ENCODE measurements at places on chromosomes 7 and 10.

DNA sequence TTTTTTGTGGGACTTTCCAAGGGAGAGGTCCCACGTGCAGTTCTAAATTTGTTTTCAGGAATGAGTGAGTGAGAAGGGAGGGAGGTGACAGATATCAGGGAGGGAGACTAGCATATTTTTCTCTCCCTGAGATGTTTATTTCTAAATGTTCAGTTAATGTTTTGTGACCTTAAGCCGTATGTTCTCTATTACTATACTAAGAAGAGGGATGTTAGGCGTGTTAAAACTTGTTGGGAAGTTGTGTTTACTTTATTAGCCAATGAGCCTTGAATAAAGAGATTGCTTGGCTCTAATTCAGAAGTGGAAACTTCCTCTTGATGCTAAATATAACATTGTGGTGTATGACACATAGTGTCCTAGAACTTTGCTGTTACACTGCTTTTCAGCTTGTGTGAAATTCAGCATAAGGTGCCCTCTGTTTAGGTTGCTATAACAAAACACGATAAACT, 37.3 kb downstream of the DNAH11 start:
- DNase-seq = no peak

DNA sequence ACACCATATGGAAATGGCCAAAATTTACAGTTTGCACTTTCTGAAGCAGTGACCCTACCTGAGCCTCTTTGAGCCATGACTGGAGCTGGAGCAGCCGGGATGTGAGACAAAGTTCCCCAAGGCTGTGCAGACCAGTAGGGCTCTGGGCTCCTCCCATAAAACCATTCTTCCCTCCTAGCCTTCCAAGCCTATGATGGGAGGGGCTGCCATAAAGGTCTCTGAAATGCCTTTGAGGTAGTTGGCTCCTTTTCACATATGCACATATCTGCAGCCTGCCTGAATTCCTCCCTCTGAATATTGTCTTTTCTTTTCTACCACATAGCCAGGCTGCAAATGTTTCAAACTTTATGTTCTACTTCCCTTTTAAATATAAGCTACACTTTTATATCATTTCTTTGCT, 516.6 kb upstream of the POM121L12 start:
- DNase-seq = no peak

DNA sequence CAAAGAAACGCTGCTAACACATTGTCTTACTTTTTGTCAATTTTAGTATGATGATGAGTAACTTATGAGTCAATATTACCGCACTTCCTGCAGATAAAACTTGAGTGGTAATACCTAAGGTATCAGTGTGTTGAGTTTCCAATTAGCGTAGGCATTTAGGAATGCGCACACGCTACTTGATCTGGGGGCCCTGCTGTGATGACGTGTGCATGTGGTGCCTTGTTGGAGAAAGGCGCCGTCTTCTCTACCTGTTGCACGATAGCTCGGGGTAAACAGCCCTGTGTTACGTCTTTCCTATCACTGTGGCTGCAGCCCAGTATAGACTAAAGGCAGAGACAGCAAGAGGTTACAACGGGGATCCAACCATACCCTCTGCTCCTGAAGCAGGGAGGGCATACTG, 476.8 kb upstream of the ADARB2 start:
- no peak for DNase-seq

- DNase-seq = no peak
Measured at GRCh38 chr10:95284807-95285206, 6.0 kb downstream of the PDLIM1 start.

DNA sequence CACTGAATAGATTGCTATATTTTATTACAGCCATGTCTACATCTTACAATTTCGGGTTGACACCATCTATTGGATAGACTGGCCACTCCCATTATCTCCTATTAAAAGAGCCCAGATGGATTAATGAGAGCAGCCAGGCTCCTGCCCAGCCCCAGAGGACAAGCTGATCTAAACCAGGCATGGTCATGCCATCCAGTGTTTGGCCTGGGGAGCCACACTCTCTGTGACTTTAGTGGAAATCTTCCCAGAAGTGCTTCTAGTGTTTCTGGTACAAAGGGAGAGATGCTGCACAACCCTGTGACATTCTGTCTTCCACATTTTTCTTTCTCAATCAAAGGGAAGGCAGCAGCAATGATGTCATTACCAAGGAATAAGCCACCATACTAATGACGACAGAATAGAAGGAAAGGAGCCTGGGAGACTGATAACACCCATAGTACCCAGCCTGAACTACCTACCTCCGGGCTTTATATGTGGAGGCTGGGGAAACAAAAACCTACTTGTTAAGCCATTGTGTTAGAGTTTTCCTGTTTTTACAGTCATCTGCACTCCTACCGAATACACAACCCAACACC, 5.0 kb downstream of the NEBL start:
- DNase-seq = no peak

- DNase-seq = no peak
Measured at GRCh38 chr10:61842755-61843497, 58.6 kb upstream of the ARID5B start.

DNA sequence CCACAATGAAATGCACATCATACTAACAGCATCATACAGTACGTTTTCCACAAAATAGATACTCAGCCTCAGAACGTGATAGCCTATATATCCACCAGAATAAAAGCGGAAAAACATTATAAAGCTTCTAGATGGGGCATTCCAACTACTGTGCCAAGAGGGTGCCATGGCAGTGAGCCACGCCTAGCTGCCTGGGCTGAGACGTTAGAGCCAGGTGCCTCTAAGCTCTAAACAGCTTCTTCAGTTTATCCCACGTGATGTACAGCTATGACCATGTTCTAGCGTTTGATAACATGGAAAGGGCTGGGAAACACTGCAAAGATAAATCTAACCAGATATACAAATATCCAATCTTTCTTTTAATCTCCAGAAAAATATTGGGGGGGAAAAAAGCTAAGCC, 17.8 kb downstream of the USP6NL start:
- DNase-seq = no peak

DNA sequence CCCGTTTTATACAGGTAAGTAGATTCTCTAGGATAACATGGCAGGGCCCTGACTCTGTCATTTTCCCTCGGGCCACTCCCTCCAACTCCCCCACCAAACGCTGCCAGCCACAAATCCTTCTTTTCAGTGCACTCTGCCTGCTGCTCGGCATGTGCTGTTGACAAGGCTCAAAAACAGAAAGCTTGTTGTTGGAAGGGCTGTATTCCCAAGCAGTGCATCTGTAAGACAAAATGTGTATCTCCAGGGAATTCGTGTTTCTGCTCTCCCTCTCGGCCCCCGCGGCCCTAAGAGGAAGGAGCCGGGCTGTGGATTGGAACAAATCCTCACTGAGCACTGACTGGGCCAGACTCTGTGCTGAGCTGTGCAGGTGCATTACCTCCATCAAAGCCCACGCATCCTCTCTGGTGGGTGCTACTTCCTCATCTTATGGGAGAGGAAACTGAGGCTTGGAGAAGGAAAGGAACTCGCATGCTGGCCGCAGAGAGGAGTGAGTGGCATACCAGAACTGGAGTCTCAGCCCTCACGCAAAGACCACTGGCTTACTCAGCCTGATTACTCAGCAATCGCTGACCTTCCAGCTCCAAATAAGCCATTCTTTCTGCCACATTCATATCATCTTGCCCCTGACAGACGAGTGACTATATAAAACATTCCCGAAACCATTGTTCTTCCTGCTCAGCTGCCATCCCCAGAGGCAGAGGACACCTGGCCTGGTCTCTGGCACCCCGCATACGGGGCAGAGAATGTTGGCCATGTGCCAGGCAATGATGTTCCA, 33.5 kb upstream of the ENO4 start:
- DNase-seq = no peak

DNA sequence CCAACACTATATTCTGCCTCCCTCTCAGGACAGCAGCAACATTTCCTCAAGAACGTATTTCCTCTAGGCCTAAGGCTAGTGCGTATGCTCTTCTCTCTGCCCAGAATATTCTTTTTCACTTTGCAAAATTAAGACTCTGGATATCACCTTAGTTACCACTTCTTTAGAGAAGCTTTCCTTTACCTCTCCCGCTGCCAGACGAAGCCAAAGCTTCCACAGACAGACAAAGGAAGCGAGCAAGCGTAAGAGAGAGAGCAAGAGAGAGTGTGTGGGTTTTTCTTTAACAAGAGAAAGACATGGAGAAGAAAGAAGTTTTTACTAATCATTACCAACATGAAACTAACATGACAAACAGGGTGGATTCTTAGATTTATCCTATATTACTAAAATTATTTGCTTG, 64.1 kb downstream of the P4HA1 start:
- no peak for DNase-seq

- no peak for DNase-seq
Measured at GRCh38 chr10:102641402-102641801, 2.9 kb upstream of the TRIM8 start.

DNA sequence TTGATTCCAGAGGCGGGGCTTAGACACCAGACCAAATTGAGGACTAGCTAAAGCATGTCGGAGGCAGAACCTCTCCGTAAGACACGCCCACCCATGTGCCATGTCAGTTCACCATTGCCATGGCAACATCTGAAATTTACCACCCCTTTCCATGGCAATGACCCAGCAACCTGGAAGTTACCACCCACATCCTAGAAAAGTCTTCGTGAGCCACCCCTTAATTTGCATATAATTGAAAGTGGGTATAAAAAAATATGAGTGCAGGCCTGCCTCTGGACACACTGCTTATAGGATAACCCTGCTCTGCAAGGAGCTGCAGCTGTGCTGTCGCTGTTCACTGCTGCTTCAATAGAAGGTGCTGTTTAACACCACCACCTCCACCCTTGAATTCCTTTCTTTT, 28.0 kb downstream of the TMEM270 start:
- no peak for DNase-seq
